Fibroblast of skin of back (primary cell): ENCODE measurements at places on chromosomes 2 and 18.

GRCh38 chr18:24552218-24552617, 91.8 kb downstream of the HRH4 start:
- DNase-seq = no peak

DNA sequence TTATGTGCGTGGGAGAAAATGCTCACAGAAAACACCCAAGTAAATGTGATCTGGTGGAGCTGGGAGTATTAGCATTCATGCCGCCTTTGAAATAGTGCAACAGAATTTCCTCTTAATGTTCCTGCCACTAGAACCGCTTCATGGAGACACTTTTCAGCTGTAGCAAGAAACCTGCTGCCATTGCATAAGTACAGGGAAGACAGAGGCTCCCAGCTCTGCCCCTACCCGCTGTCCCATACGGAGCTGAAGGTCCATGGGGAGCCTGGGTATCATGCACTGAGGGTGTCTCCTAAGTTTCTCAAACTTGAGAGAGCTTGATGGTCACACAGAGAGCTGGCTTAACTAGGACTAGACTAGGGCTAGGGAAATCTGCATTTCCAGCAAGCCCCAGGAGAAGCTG, 49.6 kb downstream of the CRIM1 start:
- DNase-seq = no peak

DNA sequence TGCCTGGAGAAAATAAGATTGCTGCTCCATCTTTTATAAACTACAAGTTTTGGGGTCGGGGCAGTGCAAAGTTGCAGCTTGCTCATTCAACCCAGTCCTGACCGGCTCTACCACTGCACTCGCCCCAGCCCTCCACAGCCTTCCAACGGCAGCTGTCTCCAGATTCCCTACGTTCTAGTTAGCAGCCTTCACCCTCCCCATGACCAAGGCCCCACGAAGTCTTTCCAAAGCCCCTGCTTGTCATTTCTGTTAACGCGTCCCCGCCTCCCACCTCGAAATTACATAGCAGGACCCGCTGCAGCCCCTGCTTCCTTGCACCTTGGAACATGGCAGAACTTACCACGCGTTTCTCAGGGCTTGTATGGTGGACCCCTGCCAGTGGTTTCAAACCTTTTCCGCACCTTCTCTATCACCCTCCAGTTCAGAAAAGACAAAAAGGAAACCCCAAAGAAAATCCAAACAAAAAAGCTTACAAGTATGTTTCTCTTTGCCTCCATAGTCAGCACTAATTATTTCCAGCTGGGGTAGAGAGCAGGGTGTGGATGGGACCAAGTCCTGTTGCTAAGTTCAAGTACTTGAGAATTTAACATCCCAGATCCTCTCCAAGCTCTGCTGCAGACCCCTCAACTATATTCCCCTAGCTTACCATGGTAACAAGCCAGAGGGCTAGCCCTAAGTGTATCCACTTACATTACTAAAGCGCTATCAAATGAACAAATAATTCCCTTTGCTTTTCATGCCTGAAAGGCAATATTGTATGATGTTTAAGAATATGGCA, 161.5 kb downstream of the TGIF1 start:
- DNase-seq = peak; percentile 59

- DNase-seq = no peak
Measured at GRCh38 chr2:30046979-30047378, 99.8 kb upstream of the YPEL5 start.

DNA sequence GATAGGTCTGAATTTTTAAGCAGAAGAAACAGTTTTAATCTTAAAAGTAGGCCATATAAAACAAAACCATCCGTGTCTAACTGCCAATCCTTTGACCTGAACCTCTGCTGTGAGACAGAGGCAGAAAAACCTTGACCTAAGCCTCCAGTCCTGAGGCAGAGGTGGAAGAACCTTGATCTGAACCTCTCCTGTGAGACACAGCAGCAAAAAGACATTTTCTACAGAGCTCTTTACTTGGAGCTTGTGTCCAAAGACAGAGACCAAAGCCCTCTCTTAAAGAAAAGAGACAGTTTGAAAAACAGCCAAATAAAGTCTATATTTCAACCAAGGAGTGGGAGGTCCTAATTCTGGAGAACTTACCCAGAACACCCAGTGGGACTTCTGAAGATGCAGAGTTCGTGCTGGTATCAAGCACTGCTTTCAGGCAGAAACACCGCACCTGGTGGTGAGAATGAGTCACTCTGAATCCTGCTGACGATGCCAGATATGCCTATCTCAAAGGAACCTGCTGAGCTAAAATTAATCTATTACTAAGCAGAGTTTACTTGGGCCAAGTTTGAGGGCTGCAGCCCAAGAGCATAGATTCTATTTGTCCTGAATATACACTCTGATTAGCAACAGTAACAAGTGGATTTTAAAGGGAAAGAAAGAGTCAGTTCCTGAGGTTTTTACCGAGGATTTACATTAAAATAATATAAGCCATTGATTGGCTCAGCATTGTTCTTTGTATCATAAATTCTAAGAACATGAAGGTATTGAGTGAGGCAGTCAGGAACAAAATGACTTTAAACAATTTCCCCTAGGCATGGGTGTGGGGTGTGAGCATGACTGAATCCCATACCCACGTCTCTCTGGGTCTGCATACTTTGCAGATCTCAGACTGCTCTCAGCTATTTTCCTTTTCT, 806.4 kb downstream of the TRIB2 start:
- no peak for DNase-seq

GRCh38 chr2:173401716-173402326, 47.1 kb downstream of the CDCA7 start:
- peak; percentile 11 for DNase-seq

GRCh38 chr2:80269806-80270205, 34.7 kb downstream of the LRRTM1 start:
- DNase-seq = no peak

- no peak for DNase-seq
Measured at GRCh38 chr18:79117385-79117784, 48.2 kb downstream of the ATP9B start.

DNA sequence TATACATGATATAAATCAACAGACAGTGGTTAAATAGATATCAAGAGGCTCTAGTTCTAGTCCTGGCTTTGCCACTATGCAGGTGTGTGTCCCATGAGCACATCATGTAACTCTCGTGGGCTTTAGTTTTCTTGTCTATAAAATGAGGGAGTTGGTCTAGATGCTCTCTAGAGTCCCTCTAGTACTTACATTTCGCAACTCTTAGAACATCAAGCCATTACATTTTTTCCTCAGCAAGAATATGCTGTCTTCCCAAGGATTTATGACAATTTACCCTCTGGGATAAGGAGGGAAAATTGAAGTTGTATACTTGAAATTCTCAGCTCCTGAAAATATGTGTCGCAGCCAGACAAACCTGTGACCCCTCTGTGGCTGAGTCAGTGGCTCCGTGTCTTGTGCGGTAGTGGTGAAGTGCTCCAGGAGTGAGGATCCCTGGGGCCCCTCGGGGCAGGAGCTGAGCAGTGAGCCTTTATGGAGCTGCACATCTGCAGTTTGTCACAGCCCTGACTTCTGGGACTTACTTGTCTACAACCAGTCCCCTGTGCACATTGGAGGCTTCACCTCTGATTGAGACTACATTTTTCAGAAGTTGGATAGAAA, 6.8 kb downstream of the PKP4 start:
- DNase-seq = no peak

DNA sequence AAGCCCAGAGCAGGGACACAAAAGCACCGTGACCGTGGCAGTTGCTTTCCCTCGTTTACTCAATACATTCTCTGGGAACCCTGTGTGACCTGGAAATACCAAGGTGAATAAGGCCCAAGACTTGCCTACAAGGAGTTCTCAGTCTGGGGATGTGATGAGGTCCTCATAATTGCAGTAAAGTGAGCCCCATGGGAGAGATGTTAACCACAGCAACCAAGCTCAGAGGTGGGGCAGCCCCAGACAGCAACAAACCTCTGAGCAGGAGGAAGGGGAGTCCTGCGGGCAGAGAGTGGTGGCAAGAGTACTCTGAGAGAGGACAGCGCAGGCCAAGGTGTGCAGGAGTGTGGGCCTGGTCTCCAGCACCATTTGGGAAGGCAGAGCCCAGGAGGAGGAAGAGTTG, 91.6 kb downstream of the TTC32 start:
- no peak for DNase-seq

- no peak for DNase-seq
Measured at GRCh38 chr2:106358081-106358480, 110.1 kb downstream of the RGPD3 start.

DNA sequence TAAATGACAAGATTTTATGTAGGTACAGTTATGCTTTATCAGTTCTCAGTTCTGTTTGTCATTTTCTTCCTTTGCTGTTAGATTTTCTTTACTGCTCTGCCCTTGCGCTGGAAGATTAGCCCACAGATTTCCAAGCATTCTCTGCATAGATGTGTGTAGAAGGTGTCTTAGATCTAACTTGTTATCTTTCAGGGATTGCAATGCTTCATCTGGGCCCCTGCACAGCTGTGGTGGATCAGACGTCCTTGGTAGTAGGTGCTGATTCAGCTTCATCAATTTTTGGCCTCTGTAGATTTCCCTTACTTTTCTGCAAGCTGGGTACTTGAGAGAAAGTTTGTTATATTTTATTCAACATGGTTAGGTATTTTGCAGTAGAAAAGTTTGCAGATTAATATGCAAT, 115.3 kb upstream of the LINC00305 start:
- no peak for DNase-seq

DNA sequence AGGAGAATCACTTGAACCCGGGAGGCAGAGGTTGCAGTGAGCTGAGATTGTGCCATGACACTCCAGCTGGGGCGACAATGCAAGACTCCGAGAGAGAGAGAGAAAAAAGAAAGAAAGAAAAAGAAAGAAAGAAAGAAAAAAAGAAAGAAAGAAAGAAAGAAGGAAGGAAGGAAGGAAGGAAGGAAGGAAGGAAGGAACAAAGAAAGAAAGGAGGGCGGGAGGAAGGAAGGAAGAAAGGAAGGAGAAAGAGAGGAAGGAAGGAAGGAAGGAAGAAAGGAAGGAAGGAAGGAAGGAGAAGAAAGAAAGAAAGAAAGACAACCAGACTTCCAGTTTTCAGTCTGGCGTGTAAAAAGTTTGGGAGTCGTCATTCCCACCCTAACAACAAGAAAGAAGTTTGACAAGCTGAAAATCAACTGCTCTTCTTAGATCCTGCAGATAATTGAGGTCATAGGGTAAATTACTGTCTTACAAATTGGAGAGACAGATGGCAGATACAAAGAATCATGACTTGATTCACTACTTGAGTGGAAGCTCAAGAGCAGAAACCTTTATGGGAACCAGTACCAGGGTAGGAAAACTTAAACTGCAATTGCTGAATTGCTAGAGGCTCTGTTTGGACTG, 15.1 kb upstream of the CYP27C1 start:
- no peak for DNase-seq

- no peak for DNase-seq
Measured at GRCh38 chr2:235533198-235533597, 39.4 kb downstream of the AGAP1 start.

GRCh38 chr2:49490710-49491109, 336.4 kb upstream of the FSHR start:
- peak; percentile 5 for DNase-seq

- peak; percentile 57 for DNase-seq
Measured at GRCh38 chr2:72222829-72223564, 75.3 kb upstream of the CYP26B1 start.

- DNase-seq = no peak
Measured at GRCh38 chr2:240447331-240447730, 11.9 kb downstream of the GPC1 start.

DNA sequence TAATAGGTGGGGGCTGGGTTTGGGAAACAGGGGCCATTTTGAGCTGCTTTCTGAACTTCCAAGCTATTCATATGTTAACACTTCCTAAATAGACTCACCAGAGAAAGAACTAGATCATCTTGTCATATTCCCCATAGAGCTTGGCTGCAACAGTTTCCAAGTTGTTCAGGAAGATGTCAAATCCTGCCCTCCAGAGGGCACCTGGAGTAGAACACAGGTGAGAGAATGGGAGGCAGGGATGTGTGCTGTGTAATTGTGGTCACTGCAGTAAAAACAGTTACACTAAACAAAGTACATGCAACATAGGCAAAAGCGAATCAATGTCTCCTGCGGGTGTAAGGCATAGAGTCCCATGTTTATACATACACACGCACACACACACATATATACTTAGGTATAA, 34.5 kb upstream of the LRRC30 start:
- no peak for DNase-seq

DNA sequence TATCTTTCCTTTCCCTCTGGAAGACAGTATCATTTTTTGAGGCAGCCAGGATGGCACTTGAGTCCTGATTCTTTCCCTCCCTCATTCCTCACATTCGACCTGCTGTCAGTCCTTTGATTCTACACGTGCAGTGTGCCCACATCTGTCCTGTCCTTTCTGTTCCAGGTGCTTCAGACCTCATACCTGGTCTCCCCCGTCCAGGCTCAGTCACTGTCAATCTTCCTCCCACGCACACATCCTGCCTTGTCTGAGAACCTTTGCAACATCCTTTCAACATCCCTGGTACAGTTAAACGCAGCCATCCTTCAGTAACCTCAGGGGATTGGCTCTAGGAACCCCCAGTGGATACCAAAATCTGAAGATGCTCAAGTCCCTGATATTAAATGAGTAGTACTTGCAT, 10.1 kb downstream of the BCL2 start:
- no peak for DNase-seq

DNA sequence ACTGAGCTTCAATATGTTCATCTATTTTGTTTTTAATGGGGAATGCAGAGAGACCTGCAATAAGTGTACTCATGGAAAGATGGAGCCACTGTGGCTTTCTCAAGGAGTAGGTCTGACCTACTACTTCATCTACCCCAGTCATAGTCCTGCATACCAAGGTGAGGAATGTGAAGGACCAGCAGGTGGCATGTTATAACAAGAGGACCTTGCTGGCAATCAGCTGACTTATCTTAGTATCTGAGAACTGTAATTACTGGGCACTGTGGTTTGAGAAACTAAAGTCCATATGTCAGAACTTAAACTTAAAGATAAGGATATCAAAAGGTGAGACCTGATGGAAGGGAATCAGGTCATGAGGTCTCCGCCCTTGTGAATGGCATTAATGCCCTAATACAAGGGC, 1104.2 kb downstream of the BCL11A start:
- no peak for DNase-seq

GRCh38 chr2:43896906-43897305, 58.1 kb downstream of the ABCG8 start:
- no peak for DNase-seq

- DNase-seq = no peak
Measured at GRCh38 chr2:24480245-24480644, 10.8 kb upstream of the NCOA1 start.

DNA sequence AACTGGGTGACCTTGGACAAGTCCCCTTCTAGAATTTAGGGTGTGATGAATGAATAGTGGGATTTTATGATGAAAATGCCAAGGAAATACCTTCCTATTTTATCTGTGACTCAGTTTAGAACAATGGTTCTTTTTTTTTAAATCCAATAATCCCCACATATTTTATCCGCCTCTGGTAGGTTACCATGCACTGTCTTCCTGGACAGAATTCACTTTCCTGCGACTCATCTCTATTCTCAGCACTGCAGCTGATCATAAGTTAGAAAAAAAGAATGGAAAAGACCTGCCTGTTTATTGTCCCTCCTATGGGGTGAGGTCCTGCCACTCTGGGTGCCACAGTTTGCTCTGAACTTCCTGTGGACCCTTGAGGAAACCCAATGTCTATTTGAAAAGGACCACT, 73.1 kb downstream of the IRS1 start:
- DNase-seq = peak; percentile 44

- peak; percentile 3 for DNase-seq
Measured at GRCh38 chr2:3001615-3002560, 375.7 kb downstream of the EIPR1 start.

- DNase-seq = no peak
Measured at GRCh38 chr2:86158286-86158685, 37.0 kb downstream of the IMMT start.
